ENCODE measurements at places on chromosomes 4 and X.
A peak's percentile ranks its signal among the peaks of the same experiment; 100 is the strongest.

GRCh38 chr4:127249066-127249766 is 383.5 kb upstream of the INTU start:
- no peak for DNase-seq

DNA sequence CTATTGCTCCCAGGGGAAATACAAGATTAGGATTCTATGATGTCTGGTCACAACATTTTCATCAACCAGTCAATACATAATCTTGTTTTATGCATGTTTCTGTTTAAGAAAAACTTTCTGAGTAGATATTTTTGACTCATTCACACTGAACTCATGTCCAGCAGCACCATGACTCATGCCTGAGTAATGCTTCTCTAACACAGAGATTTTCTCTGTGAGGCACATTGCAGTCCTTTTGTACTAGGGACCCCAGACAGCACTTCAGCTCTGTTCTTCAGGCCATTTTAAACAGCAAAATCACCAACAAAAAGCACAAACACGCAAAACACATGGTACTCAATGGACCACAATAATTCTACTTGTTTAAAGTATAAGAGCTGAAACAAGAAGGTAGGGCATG is 83.6 kb downstream of the MXRA5 start:
- no peak for DNase-seq

GRCh38 chr4:21885241-21885640 is 63.3 kb downstream of the KCNIP4 start:
- no peak for DNase-seq

DNA sequence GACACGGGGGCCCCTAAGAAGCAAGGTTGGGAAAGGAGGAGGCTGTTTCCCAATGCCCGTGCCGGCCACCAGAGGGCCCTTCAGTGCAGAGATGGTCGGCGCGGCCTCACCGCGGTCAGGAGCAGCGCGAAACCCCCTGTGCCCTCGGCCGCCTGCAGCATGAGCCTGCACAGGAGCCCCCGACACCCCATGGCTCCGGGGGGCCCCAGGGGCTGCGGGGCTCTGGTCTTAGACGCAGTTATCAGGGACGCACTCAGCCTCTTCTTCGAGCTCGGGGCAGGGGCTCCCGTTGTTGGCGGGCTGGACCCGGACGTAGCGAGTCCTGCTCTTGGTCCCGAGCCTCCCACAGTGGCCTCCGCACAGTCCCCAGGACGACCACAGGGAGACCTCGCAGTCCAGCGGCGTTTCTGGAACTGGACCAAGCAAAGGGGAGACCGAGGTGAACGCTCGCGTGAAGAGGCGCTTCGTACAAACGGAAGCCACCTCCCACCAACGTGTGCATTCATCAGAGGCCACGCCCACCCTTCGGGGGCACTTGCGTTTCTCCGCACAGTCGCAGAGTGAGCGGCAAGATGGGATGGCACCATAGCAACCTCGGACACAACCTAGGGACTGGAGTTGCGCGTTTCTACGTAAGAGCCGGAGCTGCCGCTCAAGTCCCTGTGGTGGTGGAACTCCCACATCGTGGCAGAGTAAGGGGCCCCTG is 5.0 kb downstream of the SPON2 start:
- DNase-seq = peak; percentile 41

DNA sequence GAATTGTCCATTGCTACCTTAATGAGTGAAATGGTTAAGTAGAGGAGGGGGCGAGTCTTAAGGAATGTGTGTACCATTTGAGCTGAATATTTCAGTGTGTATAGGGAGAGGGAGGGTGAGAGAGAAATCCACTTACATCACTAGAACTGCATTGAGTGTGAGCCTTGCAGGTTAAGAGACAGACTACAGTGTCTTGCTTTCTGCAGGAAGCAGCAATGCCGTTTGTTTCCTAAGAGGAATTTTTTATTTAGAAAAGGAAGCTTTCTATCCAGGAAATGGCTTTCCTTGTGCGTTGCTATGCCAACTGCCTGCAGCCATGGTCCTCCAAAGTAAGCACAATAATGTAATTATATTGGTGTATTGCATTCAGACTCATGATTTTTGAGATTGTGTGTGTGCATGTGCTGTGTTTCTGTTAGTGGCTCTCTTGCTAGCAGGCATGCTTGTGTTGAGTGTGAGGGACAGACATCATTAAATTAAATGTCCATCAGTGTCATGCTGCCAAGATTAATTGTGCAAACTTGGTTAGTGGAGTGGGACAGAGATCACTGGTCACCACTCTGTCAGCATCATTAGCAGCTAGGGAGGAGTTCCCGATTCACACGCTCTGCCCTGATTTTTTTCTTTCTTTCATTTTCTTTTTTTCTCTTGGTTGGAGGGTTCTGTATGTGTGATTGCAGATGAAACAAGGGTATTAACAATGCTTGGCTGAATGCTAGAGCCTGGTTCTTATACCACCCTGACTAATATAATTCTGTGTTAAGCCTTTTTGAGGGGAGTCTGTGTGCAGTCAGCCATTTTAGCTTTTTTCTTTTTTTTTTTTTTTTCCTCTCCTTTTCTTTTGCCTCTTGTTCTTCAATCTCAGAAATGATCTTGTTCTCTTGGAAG is 164.3 kb downstream of the RAPGEF2 start:
- DNase-seq = no peak

- DNase-seq = no peak
These were observed 518.3 kb upstream of the AGA start for GRCh38 chr4:177960566-177960965.

DNA sequence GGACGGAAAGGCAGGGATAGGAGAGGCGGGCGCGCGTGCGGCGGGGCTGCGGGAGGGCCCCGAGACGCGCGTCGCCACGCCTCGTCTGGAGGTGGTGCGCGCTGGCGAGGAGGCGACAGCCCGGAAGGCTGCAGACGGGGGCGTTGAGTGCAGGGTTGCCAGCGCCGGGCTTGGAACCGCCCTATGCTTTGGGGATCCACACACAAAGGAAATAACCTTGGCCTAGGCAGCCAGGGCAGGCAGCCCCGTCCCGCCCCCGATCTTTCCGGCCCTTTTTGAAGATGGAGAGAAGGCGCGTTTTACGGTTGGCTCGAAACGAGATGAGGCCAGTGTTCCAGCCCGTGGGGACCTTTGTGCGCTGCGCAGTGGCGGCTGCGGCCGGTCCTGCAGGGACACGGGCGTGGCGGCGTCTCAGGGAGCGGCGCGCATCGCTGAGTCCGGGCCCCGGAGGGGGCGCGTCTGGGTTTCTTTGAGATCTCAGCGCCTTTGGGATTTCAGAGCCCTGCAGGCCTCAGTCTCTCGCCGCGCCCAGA is 50.8 kb upstream of the TRIM2 start:
- peak; percentile 32 for DNase-seq

DNA sequence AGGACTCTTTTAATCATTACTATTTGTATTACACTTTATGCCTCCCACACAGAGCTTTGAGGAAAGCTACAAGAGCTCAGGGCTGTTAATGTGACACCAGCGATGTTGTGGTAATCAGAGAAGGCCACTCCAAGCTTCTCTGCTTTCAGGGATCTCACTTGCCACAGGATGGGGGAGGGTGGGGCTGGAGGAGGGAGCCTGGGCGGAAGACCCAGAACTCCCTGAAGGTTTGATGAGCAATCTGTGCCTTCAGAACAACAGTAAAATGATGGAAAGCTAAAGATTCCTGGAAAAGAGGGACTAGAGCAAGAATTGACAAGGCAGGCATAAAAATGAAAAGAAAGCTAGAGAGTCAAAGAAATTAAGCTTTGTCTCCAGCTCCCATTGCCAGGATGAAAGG is 75.6 kb downstream of the MAML3 start:
- no peak for DNase-seq

DNA sequence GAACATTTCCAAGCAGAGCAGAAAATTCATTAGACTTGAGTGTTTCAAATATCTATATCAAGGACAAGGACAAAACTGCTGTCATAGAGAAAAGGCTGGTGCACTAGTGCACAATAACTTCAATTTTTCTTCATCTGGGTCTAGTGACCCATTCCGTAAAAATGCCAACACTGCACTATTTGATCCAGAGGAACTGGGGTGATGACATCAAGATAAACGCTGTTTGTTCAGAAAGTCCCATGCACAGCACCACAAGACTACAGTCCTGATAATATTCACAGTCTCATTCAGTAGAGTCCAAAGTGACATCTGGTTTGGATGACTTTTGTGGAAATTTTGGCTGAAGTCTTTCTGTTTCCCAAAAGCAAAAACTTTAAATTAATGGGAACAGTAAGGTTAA is 303.5 kb upstream of the GALNT7 start:
- DNase-seq = no peak

- no peak for DNase-seq
These were observed 200.1 kb upstream of the PPARGC1A start for GRCh38 chr4:24089851-24090534.

DNA sequence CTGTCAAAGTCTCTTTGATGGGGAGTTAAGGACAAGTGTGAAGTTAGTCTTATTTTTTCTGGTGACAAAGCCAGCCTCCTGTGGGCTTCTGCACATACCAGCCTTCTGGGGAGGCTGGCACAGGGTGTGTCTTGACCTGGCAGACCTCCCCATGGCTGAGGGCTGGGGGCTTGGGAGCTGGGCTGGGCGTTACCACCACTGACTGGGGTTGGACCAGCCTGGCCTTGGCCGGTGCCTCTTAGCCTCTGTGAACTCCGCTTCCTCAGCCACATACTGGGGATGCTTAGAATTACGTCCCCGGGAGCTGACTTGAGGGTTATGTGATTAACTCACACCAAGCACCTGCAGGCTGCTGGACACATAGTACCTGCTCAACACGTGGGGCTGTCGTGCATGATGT is 14.0 kb downstream of the SH3TC1 start:
- DNase-seq = no peak

Data from right renal cortex interstitium (tissue), 3 donors.